AG09309 (cell line): ENCODE measurements at places on chromosomes 2 and 18.

- no peak for DNase-seq
Observed at GRCh38 chr2:10331027-10331701, 28.5 kb downstream of the HPCAL1 start.

GRCh38 chr2:103235283-103235682, 473.5 kb downstream of the TMEM182 start:
- DNase-seq, result no peak

DNA sequence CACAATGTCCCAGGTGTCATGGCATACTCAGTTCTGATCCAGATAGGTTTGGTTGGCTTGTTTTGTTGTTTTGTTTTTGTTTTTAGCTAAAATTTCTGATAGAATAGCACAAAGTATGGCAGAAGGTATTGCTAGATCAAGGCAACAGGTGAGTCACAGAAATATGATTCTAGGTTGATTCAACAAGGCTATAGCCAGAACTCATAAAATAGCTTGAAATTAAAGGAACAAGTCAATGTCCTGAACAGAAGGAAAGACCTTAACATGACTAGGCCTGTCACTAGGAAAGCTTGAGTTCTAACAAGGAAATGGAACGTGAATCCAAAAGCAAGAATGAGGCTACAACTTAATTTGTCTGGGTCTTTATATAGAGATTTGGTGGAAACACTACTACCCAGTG, 157.1 kb downstream of the GALNT3 start:
- DNase-seq, result no peak

GRCh38 chr2:153967248-153967973, 95.7 kb downstream of the GALNT13 start:
- DNase-seq, result no peak
